NCI-H446 treated with DMSO at 0.1 percent for 48 hours (cell line): ENCODE measurements at places on chromosomes 3 and 15.

DNA sequence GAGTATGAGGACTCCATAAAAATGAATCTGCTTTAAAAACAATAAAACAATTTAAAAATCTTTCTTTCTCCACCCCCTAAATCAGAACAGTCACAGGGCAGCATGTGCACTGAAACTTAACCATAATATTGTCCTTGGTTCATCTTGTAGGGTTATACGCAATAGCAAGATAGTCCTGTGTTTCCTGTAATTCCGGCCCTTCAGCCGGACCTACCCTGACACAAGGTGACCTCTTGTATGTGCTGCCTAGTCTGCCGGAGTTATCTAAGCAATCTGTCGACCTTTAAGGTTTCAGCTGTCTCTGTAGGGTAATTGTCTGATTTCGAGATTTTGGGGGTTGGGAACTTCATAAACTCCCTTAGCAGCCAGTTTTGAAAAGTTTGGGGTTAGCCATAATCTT is 99.9 kb downstream of the DHX36 start:
- no peak for DNase-seq

GRCh38 chr15:64897345-64897985 is 14.2 kb upstream of the ANKDD1A start:
- DNase-seq, result no peak

GRCh38 chr15:56272454-56272853 is 28.8 kb upstream of the RFX7 start:
- no peak for DNase-seq

- DNase-seq, result no peak
Observed at GRCh38 chr3:157078131-157078810, 81.7 kb downstream of the CCNL1 start.

GRCh38 chr15:44427756-44428724 is 611 bp downstream of the CTDSPL2 start:
- DNase-seq, result peak; percentile 53

DNA sequence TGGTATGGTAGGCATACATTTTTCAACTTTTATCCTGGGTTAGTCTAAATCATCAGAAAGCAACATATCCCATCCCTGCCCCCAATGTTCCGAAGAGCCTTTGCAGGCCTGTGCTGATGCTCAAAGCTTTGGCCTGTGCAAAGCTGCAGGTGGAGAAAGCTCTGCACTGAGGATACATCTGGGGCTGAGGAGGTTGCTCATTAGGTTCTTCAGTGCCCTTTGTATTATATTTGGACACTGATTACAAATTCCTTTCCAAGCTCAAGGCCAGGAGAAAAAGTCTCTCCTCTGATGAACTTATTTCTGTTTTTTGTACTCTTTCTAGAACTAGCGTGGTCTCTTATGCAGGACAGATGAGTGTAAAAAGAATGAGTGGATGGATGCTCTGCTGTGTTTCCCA is 325.5 kb upstream of the LRRFIP2 start:
- DNase-seq, result no peak

- DNase-seq, result no peak
Observed at GRCh38 chr3:50401978-50402595, 42.8 kb upstream of the TMEM115 start.

DNA sequence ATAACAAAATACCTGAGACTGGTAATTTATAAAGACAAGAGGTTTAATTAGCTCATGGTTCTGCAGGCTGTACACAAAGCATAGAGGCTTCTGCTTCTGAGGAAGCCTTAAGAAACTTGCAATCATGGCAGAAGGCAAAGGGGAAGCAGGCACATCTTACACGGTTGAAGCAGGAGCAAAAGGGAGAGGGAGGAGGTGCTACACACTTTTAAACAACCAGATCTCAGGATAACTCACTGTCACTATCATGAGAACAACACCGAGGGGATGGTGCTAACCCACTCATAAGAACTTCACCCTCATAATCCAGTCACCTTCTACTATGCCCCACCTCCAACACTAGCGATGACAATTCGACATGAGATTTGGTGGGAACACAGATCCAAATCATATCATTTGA is 54.4 kb downstream of the ATP8B4 start:
- DNase-seq, result no peak

GRCh38 chr3:29635888-29636287 is 355.0 kb downstream of the RBMS3 start:
- no peak for DNase-seq

- DNase-seq, result no peak
Observed at GRCh38 chr3:35992041-35992440, 352.7 kb downstream of the ARPP21 start.

DNA sequence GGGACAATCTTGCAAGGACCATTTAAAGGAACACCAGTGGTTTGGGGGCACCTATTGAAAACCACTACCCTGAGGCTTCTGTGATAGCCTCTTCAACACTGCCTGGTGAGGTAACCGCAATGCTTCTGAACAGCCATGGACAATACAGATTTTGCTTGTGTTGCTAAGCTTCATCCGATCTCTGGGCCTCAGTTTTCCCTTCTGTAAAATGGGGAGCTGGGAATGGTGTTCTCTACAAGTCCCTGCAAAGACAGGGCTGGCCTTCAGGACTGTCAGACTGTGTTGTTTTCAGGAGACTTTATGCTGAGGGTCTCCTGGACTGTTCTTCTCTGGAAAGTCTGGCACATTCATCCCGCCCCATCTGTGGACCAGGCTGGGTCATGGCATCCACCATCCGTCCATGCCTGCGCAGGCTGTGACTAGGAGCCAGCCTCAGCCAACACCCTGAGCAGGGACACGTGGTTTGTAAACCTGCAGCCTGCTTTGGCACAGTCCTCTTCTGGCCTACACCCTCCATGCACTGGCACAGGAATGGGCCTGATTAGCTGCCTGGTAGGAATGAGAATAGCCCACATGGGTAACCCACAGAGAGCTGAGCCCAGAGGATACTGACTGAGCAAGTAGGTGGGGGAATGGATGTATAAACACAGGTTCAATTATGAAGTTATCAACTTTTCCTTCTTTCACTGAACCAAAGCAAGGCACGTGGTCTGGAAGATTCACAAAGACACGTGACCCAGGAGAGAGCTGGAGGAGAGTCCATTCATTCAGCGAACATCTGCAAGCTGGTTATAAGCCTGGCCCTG is 55.3 kb downstream of the ROPN1B start:
- DNase-seq, result no peak

- DNase-seq, result no peak
Observed at GRCh38 chr3:112366522-112366921, 33.6 kb downstream of the CD200 start.

DNA sequence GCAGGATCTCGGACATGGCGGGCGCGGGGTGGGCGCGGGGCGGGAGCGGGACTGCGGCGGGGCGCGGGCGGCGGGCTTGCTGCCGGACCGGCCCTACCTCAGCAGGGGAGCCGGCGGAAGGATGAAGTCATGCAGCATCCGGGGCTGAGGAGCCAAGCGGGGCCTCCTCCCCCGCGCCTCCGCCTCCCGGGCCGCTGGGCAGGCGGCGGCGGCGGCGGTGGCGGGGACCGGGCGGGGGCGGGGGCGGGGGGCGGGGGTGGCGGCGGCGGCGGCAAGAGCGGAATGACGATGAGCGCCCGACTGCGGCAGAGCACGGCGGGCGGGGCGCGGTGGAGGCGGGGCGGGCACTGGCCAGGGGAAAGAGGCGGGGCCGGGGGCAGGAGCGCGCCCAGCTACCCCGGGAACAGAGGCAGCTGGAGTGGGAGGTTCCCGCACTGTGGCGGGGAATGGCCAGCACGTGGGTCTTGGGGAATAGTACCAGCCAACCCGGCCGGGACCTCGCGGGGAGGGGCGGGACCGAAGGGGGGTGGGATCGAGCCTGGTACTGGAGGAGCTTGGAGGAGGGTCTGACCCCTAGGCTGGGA is at the start of gene CAMK2N2:
CAMK2N2 (minus strand) TSS at position 284 of the 584 bp plus-strand sequence; CDS start at position 16, 268 bp downstream.
- peak; percentile 92 for DNase-seq

DNA sequence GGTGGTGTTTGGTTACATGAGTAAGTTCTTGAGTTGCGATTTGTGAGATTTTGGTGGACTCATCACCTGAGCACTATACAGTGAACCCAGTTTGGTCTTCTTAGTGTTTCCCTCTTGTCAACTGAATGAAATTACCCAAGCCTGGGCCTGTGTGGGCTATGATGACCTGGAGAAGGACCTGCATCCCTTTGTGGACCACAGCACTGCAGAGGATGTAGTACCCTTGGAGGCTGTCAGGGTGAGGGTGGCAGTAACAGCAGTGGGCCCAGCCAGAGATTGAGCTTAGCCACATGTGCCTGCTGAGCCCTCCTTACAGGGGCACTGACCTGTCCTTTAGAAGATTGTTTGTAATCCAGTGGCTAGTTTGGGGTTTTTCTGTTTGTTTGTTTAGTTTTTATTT is 250.1 kb upstream of the TRIM42 start:
- no peak for DNase-seq

GRCh38 chr3:184741259-184741556 is 29.3 kb upstream of the MAGEF1 start:
- DNase-seq, result no peak

DNA sequence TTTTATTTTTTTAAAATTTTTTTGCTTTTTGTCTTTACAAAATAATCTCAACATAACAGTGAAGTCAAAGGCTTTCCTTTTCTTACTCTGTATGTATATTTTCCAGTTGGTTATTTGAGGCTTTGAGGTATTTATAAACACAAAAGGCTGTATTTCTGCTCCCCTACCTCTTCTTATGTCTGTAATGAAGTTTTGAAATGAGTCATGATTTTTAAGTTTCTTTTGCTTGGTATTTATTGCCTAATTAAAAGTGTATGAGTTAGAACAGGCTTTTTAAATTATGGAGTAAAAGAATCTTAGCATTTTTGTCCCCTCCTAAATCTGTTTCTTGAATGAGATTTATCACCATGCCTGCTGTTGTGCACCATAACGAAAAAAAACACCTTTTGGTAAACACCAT is 66.0 kb downstream of the DCUN1D1 start:
- no peak for DNase-seq

DNA sequence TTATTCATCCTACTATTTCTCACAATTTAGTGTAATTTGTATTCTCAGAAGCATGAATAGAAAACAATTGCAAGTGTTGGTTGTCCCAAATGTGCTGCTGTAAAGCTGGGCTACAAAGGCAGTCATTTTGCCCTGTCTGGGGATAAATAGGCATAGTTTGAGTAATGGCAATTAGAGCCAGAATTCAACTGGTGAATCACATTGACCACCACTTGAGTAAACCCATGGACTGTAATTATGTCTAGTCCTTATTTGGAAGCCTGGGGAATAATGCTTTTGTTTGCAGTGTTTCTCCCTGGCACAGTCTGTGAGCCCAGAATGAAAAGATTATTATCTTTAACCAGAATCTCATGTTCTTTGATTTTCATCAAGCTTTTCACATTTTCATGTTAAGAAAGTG is 30.5 kb upstream of the CHL1 start:
- DNase-seq, result no peak

DNA sequence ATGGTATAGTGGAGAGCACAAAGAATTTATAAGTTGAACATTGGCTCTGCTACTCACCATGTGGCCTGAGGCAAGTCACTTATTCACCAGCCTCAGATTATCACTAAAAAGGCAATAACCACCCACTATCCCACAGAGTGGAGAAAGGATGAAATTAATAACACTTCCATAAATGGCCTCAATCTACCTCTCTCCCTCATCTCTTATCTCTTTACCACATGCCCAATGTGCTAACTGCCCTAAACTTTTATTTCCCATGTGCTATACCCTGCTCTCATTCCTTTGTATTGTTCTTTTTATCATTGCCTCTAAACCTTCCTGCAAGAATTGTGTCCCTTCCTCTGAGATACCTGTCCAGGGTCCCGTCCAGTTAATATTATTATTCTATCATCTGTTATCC is 26.0 kb downstream of the SLC12A6 start:
- DNase-seq, result no peak

GRCh38 chr3:183114384-183115178 is 15.3 kb upstream of the MCCC1 start:
- DNase-seq, result no peak

GRCh38 chr3:13258986-13259514 is 161.1 kb downstream of the NUP210 start:
- no peak for DNase-seq

- DNase-seq, result no peak
Observed at GRCh38 chr3:117322866-117323265, 613.3 kb downstream of the TUSC7 start.

DNA sequence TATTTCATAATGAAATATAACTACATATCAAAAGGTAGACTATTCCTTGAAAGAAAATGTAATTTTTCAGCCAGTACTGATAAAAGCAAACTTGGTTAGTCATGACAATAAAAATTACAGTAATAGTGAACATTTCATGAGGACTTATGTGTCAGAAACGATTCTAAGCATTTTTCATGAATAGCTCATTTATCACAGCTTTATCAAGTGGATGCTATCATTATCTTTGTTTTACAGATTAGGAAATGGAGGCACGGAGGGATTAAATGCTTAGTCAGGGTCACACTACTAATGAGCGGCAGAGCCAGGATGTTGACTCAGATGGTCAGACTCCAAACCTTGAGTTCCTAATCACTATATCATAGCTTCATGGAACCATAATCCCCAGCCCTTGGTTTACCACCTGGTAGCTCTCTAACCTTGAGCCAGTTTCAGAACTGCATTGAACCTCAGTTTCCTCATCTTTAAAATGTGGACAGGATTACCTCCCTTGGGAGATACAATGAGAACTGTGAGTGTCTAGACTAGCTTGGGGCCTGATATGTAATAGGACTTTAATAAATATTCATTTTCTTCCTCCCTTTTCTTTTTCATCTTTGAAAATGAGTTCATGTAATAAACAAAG is 85.4 kb downstream of the TNIK start:
- no peak for DNase-seq

DNA sequence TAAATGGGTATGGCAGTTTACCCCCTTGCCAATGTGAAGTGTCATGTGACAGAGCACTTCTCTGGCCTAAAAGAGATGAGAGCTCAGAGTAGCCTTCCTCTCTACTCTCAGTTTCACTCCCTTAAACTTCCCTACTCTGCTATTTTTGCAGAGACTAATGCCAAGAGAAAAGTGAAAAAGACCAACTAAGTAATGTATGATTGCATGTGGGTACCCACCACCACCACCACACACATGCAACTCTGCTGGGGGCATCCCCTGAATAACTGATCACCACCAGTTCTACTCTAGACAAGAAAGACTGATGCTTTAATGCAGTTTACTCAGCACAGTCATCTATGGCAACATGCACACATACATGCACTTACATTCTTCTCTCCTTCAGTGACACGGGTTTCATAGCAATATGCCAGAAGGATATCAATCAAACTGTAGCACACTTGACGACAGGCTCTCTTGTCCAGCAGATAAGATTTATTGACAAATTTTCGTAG is 31.3 kb downstream of the SHQ1 start:
- DNase-seq, result no peak

DNA sequence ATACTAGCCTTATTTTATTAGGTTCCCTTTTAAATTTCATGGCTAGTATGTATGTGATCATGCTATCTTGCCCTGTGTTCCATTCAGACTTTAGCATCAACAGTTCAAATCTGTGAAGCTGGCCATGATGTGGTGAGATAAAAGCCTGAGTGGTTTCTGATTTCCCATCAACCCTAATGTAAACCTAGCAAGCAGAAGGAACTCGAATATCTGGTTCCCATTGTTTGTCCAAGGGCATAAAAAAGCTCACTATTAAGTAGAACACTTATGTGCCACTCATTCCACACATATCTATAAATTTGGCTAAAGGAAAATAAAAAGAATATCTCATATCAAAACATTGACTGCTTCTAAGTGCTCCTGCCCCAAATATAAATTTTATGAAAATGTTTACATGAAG is 311.7 kb downstream of the CADM2 start:
- DNase-seq, result no peak
